ENCODE measurements at places on chromosomes 3 and 15.

GRCh38 chr3:119781330-119782198 is at the start of gene NR1I2:
Gene NR1I2, plus strand, starts transcription at chr3:119782101.
- DNase-seq = no peak

DNA sequence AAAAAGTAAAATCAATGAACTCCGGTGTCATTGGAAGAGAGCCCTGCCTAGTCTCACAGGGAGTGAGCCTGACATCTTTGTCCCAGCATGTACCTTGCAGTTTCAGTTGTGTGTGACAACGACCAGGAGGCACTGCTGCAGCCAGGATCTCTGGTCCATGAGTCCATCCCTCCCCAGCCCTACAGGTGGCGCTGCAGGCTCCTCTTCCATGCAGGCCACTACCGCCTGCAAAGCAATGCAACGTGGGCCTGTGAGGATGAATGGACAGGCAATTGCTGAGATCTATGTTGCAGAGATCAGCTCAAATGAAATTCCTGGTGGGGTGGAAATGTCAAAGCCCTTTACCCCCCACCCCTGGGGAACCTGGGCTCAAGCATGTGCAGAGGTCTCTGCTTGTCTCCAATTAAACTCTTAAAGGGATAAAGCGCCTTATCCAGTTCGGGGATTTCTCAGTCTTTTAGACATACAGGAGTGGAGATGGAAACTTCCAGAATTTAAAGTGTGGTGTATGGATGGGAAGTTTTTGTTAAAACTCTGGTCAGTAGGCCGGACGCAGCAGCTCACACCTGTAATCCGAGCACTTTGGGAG is 35.8 kb downstream of the TKT start:
- DNase-seq = no peak

DNA sequence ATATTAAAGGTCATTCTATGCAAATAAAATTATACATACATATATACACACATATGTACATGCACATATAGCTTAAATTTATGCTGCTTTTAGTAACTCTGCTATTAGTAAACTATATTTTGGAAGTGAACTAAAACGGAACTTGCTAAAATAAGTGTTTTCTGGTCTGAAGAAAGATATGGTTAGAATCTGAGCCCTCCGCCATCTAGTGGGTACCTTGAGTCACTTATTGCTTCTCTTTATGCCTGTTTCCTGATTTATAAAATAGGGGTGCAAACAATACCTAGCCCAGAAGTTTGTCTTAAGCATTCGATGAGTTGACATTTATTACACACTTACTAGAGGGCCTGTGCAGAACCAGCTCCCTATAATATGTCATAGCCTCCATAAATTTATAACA is 255.7 kb downstream of the CNTN6 start:
- DNase-seq = no peak

- DNase-seq = no peak
Observed at GRCh38 chr3:13274551-13275332, 145.4 kb downstream of the NUP210 start.

- DNase-seq = no peak
Observed at GRCh38 chr15:34047893-34048775, 9.1 kb upstream of the AVEN start.

- peak; percentile 76 for DNase-seq
Observed at GRCh38 chr15:48250640-48251076, 44.6 kb downstream of the SLC12A1 start.

- no peak for DNase-seq
Observed at GRCh38 chr3:189567766-189568420, 63.3 kb upstream of the TP63 start.

DNA sequence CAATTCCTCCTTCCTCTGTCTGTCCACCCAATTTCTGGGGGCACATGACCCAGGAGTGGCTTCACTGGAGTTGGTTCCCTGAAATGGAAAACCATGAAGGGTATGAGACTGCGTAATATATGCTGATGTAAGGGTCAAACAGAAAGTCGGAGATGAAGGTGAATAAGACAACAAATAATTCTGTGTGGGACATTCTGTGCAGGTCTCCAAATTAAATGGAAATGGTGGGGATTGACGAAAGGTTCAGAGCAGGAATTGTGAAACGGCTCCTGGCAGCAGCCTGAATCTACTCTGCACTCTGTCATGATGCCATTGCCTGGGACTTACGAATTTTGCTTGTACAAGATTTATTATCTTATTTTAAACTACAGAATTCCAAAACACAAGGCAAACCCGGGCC is 174.8 kb upstream of the RORA start:
- DNase-seq = no peak

DNA sequence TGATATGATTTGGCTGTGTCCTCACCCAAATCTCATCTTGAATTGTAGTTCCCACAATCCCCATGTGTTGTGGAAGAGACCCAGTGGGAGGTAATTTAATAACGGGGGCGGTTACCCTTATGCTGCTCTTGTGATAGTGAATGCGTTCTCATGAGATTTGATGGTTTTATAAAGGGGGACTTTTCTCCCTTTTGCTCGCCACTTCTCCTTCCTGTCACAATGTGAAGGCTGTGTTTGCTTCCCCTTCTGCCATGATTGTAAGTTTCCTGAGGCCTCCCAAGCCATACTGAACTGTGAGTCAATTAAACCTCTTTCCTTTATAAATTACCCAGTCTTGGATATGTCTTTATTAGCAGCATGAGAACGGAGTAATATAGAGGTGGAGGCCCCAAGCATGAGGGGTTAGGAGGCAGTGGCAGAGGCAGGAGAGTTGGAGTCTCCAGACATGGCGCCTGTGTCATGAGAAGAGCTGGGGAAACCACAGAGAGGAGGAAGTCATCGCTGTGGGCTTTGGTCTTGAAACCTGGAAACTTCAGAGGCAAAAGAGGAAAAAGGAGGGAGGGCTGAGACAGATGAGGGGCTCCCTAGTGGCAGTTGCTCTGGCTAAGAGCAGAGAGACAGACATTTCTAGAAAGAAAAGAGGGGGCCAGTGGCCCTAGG is 107.8 kb upstream of the VEPH1 start:
- DNase-seq = no peak

GRCh38 chr3:54138937-54139547 is 16.7 kb downstream of the CACNA2D3 start:
- no peak for DNase-seq

DNA sequence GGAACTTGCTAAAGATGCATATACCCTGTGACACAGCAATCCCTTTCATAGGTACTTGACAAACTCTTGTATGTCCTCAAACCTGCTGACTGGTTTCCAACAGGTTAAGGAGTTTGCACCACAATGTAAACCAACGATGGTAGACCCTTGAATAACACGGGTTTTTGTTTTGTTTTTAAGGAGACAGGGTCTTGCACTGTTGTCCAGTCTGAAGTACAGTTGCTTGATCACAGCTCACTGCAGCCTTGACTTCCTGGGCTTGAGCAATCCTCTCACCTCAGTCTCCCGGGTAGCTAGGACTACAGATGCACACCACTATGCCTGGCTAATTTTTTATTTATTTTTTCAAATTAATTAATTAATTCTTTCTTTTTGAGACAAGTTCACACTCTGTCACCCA is 23.3 kb downstream of the SIN3A start:
- DNase-seq = no peak

- DNase-seq = no peak
Observed at GRCh38 chr3:40895109-40895508, 304.2 kb upstream of the CTNNB1 start.

GRCh38 chr15:92574161-92574560 is 81.4 kb downstream of the FAM174B start:
- DNase-seq = no peak

- no peak for DNase-seq
Observed at GRCh38 chr3:126510308-126510910, 7.2 kb downstream of the UROC1 start.

DNA sequence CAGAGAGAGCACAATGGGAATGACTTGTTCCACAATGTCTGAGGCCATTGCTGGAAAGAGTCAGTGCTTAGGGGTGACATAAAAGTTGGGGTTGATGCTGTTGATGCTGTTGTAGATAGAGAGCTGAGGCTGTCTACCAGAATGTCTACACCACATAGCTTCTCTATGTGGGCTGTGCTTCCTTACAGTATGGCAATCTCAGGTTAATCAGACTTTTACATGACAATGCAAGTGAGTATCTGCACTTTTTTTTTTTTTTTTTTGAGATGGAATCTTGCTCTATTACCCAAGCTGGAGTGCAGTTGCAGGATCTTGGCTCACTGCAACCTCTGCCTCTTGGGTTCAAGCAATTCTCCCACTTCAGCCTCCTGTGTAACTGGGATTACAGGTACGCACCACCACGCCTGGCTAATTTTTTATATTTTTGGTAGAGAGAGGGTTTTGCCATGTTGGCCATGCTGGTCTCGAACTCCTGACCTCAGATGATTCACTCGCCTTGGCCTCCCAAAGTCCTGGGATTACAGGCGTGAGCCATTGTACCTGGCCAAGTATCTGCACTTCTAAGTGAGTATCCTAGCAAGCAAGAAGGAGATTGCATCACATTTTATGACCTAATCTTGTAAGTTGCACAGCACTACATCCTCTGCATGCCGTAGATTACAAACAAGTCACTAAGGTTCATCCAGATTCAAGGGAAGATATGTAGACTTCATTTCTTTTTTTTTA is 28.7 kb downstream of the DLEC1 start:
- no peak for DNase-seq

DNA sequence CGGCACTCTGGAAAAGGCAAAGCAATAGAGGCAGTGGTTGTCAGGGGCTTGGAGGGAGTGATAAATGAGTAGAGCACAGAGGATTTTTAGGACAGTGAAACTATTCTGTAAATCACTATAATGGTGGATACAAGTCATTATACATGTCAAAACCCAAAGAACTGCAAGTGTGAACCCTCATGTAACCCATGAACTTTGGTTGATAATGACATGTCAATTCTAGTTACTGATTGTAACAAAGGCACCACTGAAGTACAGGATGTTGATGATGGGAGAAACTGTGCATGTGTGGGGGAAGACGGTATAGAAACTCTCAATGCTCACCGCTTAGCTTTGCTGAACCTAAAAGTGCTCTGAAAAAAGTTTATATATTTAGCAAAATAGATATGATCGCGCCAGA is 36.0 kb downstream of the BTLA start:
- no peak for DNase-seq

GRCh38 chr3:194150252-194150934 is 14.4 kb downstream of the HES1 start:
- DNase-seq = no peak

GRCh38 chr15:28944696-28945300 is 59.0 kb downstream of the APBA2 start:
- DNase-seq = no peak

DNA sequence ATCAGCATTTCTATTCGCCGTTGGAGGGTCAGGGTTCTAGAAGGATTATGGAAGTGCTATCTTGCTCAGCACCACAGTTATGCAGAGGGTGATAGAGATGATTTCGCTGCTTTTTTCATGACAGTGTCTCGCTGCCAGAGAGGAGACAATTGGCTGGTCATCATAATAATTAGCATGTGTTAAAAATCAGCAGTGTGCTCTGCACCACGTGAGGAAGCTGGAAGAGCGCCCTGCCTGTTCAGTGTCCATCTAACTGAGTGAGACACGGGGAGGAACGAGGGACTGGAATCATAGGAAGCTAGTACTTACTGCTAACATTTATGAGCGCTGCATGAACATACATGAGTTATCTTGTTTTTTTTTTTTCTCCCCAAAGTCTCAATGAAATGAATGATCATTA is 116.2 kb upstream of the PLAAT1 start:
- no peak for DNase-seq

GRCh38 chr15:72021604-72022003 is 96.3 kb downstream of the MYO9A start:
- no peak for DNase-seq

DNA sequence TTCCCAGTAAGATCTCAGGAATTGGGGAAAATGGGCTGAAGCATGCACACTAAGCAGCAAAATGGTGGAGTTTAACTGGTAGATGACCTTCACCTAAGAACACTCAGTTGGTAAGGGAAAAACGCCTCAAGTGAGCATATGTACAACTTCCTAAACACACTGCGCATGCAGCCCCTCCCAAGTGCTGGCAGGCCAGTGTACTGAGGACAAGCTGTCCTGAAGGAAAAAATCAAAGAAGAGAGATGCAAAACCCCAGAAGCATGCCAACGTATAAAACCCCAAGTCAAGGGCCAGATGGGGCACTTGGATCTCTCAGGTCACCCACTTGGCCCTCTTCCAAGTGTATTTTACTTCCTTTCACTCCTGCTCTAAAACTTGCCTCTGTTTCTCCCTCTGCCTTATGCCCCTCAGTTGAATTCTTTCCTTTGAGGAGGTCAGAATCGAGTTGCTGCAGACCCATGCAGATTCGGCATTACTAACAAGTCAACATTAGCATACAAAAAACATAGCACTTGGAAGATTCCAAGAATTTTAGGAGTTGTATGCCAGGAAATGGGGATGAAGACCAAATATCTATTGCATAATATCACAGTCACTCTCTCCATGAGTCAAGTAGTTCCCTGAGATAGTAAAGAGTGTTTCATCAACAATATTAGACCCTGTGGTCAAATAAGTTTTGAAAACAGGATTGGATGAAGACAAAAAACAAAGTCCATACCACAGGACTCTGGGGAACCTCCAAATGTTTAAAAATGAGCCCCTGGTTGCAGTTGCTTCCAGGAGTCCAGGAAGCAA is 10.8 kb upstream of the FYCO1 start:
- no peak for DNase-seq

- DNase-seq = no peak
Observed at GRCh38 chr3:185187391-185187790, 34.5 kb upstream of the C3orf70 start.

GRCh38 chr15:68265674-68266073 is 11.9 kb upstream of the FEM1B start:
- DNase-seq = no peak

DNA sequence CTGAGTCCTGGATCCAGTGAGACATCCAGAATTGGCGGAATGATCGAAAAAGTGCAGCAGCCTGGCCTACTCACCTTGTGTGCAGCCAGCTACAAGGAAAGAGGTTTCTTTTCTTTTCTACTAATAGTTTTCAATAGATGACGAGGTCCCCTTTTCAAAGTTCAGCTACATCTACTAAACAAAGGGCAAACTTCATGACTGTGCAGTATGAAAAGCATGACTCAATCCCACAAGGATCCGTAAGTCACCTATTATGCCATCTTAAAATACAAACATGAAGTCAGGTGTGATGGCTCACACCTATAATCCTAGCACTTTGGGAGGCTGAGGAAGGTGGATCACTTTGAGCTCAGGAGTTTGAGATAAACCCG is 16.7 kb downstream of the MIX23 start:
- DNase-seq = no peak

GRCh38 chr3:71671216-71671845 is 53.9 kb downstream of the EIF4E3 start:
- no peak for DNase-seq

DNA sequence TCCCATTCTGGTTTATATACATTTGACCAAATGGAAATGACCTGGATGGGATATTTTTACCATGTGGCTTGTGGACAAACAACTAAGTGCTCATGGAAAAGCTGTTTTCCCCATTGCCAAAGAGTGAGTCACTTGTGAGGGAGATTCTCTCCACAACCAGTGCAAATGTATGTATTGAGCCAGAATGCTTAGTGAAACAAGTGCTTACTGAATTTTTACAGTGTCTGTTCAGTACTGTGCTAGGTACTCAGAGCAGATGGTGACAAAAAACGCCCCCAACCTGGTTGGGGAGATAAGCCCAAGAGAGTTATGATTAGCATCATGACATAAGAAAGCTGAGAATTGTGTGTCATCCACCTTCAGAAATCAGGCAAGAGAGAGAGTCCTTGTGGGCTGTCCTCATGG is 2.3 kb downstream of the CHP1 start:
- no peak for DNase-seq
